Heart right ventricle (tissue), 16 donors: ENCODE measurements at places on chromosomes 3 and 15. TPM values are rescaled to one million over a fixed set of nuclear protein-coding genes. Genes with fewer than 3 reads are reported as not detected.

DNA sequence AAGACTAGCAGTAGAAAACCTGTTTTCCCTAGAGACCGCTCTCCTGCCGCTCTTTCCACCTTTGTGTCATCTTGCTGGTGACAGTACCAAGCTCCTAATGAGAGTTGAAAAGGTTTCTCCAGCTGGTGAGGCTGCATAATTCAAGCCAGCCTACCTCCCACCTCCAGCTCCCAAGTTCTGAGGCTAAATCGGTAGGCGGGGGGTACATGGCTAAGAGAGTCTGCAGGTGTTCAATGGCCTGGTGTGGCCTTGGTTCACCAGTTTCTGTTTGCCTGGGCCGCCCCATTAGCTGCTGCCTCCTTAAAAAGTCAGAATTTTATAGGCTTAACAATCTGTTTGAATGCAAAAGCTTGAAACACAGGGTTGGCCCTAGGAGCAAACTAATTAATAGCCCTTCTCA lies 262.8 kb downstream of the SLCO3A1 start:
- DNase-seq, result no peak

- DNase-seq, result no peak
Measured at GRCh38 chr15:71218272-71218805, 103.1 kb downstream of the THSD4 start.

TRAT1 gene
- not detected for total RNA-seq

DNA sequence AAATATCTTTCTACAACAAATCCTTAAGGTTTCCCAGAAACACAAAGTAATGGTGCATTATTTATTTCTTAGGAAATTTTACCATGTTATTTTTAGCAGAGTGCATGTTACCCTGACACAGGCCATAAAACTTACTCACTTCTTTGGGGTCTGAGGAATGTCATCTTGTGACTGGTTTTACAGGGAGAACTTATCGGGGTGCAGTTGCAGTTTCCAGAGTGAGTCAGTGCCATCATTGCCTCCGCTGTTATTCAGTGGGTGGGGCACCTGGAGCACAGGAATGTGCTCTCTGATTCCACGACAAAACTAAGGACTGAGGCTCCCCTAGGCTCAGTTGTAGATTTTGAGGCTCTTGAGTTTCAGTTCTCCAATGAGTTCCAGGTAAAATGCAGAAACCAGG lies 11.1 kb upstream of the GREM1 start:
- no peak for DNase-seq

- no peak for DNase-seq
Measured at GRCh38 chr3:45120359-45121158, 25.6 kb downstream of the CDCP1 start.

SEC22C gene
- 28.8 TPM for total RNA-seq

DNA sequence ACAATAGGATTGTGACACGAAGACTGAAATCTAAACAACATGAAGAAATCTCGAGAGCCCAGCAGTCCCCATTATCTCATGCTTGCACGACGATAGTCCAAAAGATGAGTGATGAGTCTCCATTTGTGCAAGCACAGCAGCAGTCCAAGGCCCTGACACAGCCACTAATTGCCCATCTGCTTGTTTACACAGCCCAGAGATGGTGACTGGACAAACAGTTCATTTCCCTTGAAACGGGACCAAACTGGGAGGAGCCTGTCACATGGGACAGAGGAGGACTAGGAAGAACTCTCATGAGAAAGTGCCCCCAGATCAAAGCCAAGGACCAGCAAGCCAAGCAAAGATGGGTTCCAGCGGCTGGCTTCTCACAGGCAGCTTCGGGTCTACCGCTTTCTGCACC lies 121.0 kb downstream of the GREM1 start:
- no peak for DNase-seq

- DNase-seq, result no peak
Measured at GRCh38 chr3:150005243-150006112, 34.8 kb upstream of the PFN2 start.

DNA sequence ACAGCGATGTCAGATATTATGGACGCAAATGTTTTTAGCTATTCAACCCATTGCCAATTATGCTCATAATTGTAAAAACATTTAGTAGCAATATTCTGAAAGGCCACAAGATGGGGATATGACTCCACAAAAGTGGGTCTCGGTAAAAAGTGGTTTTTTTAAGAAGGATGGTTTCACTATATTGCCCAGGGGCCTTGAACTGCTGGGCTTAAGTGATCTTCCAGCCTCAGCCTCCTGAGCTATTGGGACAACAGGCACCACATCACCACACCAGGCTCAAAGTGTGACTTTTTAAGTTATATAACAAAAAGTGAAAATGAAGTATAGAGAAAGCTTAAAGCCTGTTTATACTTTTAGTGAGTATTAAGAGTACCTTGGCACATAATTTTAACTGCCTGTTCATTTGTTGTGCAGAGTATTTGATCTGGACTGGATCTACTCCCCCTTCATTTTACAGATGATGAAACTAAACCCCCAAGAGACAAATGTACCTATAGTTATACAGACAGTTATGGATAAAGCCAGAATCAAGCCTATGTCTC lies 9.4 kb downstream of the NAA50 start:
- no peak for DNase-seq
